ENCODE measurements at places on chromosomes 12 and 14.

DNA sequence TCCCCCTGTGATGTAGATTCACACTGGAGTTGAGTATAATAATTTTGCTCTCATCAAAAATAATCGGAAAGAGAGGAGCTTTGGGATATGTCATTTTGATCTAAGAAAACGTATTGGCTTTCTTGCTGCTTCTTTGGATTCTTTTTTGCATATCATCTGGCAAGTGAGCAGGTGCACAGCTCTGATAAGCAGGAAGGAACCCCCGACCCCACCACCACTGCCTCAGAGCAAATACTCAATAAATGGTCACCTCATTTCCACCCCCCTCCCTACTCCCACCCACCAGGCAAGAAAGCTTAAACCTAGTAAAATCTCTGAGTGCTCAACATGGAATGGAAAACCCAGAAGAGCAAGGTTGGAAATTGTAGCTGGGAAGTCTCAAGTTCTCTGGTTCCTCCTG is 49.4 kb downstream of the IFNG-AS1 start:
- no peak for DNase-seq

- no peak for DNase-seq
These were observed 45.1 kb upstream of the CPM start for GRCh38 chr12:68977909-68978610.

DNA sequence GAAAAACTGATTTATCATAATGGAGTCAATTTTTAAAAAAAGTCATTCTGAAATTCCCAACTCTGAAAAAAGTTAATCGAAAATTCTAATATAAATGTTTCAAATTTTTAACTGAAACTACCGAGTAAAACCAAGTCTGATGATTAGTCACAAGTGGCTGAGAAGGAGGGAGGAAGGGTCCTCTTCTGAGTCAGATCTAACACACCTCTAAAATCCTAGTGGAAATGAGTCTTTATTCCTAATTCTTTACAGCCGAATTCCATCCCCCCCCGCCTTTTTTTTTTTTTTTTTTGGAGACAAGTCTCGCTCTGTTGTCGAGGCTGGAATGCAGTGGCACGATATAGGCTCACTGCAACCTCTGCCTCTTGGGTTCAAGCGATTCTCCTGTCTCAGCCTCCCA is 37.9 kb downstream of the RAD9B start:
- DNase-seq, result no peak

DNA sequence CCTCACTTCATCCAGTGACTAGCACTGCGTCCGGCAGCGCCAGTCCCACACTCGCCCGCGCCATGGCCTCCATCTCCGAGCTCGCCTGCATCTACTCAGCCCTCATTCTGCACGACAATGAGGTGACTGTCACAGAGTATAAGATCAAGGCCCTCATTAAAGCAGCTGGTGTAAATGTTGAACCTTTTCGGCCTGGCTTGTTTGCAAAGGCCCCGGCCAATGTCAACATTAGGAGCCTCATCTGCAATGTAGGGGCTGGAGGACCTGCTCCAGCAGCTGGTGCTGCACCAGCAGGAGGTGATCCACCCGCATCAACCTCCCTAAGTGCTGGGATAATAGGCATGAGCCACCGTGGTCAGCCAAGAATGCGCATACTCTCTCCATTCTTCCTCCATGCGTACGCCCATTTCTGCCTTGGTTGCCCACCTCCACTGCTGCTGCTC is 59.9 kb downstream of the IRF2BPL start:
- DNase-seq, result peak; percentile 31

- no peak for DNase-seq
These were observed 1.3 kb upstream of the CACNA2D4 start for GRCh38 chr12:1919763-1920162.

DNA sequence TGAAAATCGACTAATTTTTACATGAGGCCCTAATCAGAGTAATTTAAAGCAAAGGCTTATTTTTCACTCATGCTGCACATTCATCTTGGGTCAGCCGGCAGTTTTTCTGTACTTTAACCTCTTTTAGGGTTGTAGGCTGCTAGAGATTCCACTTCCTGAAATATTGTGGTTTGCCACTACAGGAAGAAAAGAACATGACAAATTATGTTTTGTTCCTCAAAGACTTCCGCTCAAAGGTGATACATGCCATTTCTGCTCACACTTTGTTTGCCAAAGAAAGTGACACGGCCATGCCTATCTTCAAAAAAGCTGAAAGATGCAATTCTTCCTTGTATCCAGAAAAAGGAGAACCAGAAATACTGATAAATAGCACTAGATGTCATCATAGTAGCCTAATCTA is 183.4 kb upstream of the PPFIA2 start:
- DNase-seq, result no peak

- DNase-seq, result no peak
These were observed 71.5 kb downstream of the RIMBP2 start for GRCh38 chr12:130644566-130644965.
